ENCODE measurements at places on chromosomes 3 and 15.

GRCh38 chr3:14329116-14329830, 73.1 kb upstream of the SLC6A6 start:
- no peak for DNase-seq

- no peak for DNase-seq
Measured at GRCh38 chr3:162143180-162143579, 646.6 kb downstream of the OTOL1 start.

- no peak for DNase-seq
Measured at GRCh38 chr3:186042521-186043202, 66.2 kb downstream of the ETV5 start.

DNA sequence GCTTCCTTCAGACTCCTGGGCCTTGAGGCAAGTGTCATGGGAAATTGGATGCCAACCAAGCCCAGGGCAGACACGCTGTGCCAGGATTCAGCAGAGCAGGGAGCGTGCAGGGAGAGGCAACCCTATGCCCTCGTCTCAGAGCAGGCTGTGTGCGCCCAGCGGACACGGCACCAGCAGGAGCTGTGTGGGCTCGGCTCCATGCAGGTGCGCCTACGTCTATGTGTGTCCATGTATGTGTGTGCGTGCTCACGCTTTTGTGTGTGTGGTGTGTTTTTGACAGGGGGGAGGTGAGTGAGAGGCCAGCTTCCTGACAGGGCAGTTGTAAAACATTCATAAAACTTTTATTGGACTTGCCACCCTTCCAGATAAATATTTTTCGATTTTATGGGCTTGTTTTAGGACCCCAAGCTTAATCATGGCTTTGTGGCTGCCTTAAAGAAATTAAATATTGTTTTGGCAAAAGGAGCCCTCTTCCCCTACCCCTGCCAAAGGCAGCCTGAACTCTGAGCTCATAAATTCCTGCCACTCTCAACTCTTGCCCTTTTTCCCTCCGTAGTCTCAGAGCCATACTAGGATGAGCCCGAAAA, 84.4 kb downstream of the DNAJB8 start:
- no peak for DNase-seq

- DNase-seq, result no peak
Measured at GRCh38 chr15:98767692-98768091, 119.4 kb downstream of the IGF1R start.

Data from head of caudate nucleus (tissue), 42 donors.